ENCODE measurements at places on chromosomes 12 and 14.

DNA sequence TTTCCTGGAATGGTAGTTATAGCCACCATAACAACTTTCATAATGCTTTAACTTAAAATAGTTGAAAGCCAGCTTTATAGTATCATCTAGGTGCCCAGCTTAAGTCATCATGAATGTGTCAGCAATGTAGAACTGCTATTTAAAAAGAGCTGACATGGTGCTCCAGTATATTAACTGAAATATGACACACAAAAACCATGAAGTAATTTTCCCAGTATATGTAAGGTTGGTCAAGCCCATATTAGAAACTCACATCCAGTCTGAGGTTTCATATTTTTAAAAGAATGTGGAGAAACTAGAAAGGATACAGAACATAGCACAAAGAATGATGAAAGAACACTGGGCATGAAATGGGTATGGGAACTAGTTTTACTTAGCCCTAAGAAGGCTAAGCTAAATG is 121.3 kb upstream of the KRAS start:
- no peak for DNase-seq

DNA sequence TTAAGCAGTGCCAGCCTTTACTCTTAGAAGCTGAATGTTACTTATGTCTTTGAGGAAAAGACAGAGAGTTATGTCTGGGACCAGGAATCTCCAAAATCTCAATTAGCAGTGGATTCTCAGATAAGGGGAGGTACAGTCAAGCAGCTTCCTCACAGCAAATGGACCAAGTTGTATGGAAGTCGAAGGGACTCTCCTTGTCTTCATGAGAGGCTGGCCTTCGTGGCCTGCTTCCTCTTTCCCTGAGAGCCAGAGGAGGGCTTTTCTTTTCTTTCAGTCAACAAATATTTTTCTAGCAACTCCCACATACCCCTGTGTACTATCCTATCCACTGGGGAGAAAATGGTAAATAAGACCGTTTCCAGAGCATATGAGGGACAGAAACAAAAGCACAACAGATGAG is 6.6 kb upstream of the WNT5B start:
- DNase-seq, result no peak

- DNase-seq, result no peak
Observed at GRCh38 chr12:39102474-39103209, 197.3 kb upstream of the CPNE8 start.

DNA sequence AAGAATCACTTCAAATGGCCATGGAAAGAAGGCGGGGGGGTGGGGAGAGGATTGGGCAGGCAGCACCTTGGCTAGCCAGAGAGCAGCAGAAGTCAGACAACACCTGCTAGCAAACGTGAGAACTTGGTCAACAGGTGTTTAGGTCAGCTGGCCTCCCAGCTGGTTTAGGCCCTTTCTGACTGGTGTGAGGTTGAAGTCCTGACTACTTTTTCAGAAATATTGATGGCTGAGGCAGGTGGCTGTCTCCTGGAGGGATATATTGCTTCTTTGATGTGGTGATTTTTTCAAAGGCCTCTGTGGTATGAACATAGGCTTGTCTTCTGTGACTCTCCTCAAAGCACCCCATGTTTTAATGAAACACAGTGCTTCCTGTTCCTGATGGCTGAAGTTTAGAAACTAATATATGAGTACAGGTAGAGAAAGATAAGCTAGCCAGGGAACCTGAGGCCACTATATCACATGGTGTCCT is 238.2 kb upstream of the SSTR1 start:
- peak; percentile 71 for DNase-seq

DNA sequence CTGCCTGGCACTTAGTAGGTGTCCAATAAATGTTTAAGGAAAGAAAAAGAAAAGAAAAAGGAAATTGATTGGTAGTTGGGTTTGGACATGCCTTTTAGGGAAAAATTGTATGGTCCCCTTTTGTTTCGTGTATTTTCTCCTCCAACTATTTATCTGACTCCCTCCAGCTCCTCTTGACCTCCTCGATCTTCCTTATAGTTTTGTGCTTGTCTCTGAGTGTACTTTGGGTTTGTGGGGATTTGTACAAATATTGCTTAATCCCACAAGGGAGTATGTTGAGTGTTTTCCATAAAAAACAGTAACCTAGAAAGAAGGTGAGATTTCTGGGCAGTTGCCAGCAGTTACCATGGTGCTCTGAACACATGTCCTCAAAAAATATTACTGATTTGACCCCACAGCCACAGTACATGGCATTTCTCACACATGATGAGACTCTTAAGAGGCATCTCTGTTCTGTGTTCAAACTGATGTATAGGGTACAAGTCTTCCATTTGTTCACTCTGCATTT is 15.7 kb downstream of the PLEKHG7 start:
- DNase-seq, result no peak

DNA sequence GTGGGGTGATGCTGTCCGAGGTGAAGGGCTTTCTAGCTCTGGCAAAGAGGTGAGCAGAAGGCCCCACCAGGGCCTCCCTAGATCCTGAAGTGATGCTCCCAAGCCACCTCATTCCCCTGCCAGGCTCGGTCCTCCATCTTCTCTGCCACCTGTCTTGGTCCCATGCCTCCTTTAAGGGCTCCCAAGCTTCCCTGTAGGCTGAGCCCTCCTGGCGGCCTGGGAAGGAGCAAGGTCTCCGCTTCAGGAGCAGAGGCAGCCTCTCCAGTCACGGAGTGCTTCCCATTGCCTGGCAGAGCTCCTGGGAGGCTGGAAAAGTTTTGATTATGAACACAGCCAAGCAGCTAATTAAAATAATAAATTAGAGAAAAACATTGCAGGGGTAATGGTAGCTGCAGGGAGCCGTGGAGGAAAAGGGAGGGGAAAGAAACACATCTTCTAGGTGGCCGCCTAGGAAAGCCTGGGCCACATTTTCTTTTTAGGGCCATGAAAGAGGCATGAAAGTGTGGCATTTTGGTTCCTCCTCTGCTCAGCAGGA is 160.0 kb upstream of the PRMT8 start:
- DNase-seq, result no peak

- no peak for DNase-seq
Observed at GRCh38 chr12:2027351-2027750, 23.1 kb upstream of the DCP1B start.

- no peak for DNase-seq
Observed at GRCh38 chr14:64092940-64093339, 201.2 kb downstream of the ESR2 start.

- DNase-seq, result no peak
Observed at GRCh38 chr12:130961921-130962451, 8.3 kb downstream of the ADGRD1 start.

All from stomach (tissue), 19 donors.